ENCODE measurements at places on chromosomes 5 and 9. TPM values are rescaled to one million over a fixed set of nuclear protein-coding genes. Genes with fewer than 3 reads are reported as not detected.

NFX1 gene
- 15.1 TPM for polyA plus RNA-seq

ARL14EPL gene
- polyA plus RNA-seq = not detected

IL3 gene
- not detected for polyA plus RNA-seq

BRINP1 gene
- polyA plus RNA-seq = 0.04 TPM

- H3K4me1 ChIP-seq = peaks cover 6% of the 10 kb centered on the region
- no peaks in the 10 kb centered on the region for H3K36me3 ChIP-seq
- H3K27me3 ChIP-seq = no peaks in the 10 kb centered on the region
- H3K27ac ChIP-seq = no peak overlapping the region
Measured at GRCh38 chr5:59471463-59471862, 422.1 kb downstream of the PDE4D start.

DNA sequence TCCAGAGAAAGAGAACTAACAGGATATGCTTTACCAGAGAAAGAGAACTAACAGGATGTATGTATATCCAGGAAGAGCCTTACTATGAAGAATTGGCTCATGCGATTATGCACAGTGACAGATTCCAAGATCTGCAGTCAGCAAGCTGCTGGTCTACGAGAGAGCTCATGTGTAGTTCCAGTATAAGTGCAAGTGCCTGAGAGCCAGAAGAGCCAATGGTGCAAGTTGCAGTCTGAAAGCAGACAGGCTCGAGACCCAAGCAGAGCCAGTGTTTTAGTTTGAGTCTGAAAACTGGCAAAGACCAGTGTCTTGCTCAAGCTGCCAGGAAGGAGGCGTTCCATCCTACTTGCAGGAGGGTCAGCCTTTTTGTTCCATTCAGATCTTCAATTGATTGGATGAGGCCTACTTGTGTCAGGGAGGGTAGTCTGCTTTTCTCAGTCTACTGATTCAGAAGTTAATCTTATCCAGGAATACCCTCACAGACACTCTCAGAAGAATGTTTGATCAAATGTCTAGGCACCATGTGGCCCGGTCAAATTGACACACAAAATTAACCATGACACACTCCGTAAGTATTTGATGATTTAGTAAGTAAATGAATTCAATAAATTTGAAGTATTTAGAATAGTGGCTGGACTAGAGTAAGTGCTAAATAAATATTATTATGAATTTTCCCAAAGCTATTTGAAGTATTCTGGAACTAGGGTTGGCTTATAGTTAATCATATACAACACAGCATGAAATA is 372.1 kb upstream of the SGCD start:
- DNase-seq = no peak
- no peaks in the 10 kb centered on the region for H3K36me3 ChIP-seq
- H3K27ac ChIP-seq = no peak overlapping the region
- H3K4me1 ChIP-seq = no peaks in the 10 kb centered on the region

DNA sequence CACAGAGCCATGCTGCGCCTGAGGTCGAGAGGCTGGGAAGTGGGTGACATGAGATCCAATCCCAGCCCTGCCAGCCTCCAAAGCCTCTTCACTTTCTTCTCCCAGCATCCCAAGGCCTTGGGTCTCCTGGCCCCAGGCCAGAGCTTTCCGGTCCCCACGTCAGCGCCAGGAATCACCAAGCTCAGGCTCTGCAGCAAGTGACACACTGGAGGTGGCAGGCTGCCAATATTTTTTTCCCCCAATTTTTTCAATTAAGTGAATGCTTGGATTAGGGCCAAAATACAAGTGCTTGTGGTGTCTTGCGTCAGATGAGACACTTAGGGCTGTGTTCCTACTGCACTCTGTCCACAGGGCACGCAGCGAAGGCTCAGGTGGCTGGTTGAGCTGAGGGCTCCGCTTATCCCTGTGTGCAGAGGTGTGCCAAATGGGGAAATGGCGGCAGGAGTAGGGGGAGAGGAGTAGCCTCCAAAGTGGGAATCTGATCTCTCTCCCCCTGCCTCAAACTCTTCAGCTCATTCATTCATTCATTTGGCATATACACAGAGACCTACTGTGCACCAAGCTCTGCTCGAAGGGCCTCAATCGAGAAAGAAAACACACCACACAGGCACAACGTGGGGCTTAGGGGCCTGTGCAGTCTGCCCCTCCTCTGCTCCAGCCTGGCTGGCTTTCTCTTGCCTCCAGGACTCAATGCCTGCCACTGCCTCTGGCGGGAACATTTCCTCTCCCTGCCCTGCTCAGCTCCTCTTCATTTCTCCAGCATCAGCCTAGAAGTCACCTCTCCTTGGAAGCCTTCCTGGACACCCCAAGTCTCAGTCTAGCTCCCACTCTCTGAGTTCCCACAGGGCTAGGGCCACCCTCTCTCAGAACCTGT is 16.6 kb downstream of the SH3PXD2B start:
- H3K4me3 ChIP-seq = no peak overlapping the region
- H3K27me3 ChIP-seq = no peaks in the 10 kb centered on the region
- H3K27ac ChIP-seq = no peak overlapping the region
- no peak for DNase-seq
- no peaks in the 10 kb centered on the region for H3K4me1 ChIP-seq

DNA sequence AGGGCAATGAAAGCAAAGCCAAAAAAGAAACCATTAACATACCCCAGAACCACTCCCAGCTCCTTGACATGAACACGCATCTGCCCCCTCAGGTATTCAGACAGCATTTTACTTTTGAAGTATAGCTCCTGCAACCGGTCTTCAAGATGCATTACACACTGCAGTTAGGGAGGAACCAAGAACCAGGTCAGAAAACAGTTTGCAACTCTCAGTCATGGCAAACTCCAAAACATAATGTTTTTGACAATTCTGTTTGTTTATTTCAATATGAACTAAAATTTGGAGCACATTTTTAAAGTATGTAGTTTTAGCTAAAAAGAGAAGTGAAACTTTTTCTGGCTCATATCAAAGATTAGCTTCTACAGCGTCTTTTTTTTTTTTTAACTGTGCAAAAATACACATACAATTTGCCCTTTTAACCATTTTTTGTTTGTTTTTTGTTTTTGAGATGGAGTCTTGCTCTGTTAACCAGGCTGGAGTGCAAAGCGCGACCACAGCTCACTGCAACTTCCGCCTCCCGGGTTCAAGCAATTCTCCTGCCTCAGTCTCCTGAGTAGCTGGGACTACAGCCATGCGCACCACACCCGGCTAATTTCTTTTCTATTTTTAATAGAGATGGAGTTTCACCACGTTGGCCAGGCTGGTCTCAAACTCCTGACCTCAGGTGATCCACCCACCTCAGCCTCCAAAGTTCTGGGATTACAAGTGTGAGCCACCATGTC is 12.2 kb upstream of the RAPGEF6 start:
- no peak overlapping the region for H3K4me3 ChIP-seq
- DNase-seq = no peak
- H3K36me3 ChIP-seq = peaks cover 21% of the 10 kb centered on the region
- no peaks in the 10 kb centered on the region for H3K27me3 ChIP-seq
- H3K27ac ChIP-seq = no peak overlapping the region
- H3K4me1 ChIP-seq = peaks cover 3% of the 10 kb centered on the region

GRCh38 chr9:117787746-117788145 is 83.5 kb downstream of the TLR4 start:
- H3K36me3 ChIP-seq = no peaks in the 10 kb centered on the region
- H3K4me3 ChIP-seq = no peak overlapping the region
- DNase-seq = no peak
- peaks cover 9% of the 10 kb centered on the region for H3K4me1 ChIP-seq
- H3K27me3 ChIP-seq = no peaks in the 10 kb centered on the region
- no peak overlapping the region for H3K27ac ChIP-seq

- H3K36me3 ChIP-seq = peaks cover 61% of the 10 kb centered on the region
- DNase-seq = no peak
- H3K4me3 ChIP-seq = no peak overlapping the region
- no peak overlapping the region for H3K27ac ChIP-seq
Measured at GRCh38 chr5:43290726-43291125, 22.5 kb downstream of the HMGCS1 start.

All from liver (tissue), 10 donors.